Activated CD4-positive, alpha-beta T cell treated with anti-CD3 and anti-CD28 coated beads for 24 hours (primary cell): ENCODE measurements at places on chromosomes 4 and X.
A peak's percentile ranks its signal among the peaks of the same experiment; 100 is the strongest.

GRCh38 chr4:40149960-40150385, 46.9 kb upstream of the RHOH start:
- DNase-seq: peak; percentile 38

GRCh38 chrX:10893976-10894375, 217.2 kb upstream of the HCCS start:
- DNase-seq: no peak

- DNase-seq: no peak
These were observed 252.7 kb downstream of the SPRY1 start for GRCh38 chr4:123649250-123649644.

DNA sequence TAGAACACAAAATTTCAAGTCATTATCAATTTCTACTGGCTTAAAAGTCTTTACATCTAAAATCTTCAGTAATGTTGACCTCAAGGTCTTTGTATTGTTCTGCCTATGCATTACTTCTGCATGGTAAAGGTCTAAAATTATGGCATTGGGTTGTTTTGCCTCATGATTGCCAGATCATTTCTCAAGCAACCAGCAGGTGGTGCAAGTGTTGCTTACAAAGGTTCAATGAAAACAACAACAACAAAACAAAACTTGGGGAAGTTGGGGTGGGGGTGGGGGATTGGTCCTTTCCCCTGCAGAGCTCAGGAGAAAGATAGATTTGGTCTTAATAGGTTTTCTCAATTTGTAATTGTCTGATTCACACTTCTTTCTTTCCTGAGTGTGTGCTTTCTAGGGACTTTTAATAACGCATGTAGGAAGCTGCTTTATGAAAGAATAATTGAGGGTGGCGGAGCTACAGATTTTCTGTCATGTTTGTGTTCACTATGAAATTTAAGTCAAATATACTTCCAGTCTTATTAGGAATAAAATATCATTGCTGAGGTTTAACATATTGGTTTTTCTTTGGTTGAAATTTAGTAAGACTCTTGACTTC, 145.1 kb downstream of the COL4A5 start:
- DNase-seq: no peak

DNA sequence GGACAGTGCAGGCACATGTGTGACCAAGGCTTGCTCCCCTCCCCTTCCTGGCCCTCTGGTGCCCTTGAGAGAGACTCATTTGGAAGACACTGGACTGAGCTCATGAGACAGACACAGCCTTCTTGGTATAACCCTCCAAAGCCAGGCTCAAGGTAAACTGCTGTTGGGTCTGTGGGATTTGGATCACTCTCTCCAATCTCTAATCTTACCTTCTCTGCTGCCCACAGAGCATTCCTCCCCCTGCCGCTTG, 105.0 kb upstream of the MAMLD1 start:
- no peak for DNase-seq

- DNase-seq: no peak
These were observed 36.3 kb downstream of the SNCA start for GRCh38 chr4:89800527-89801103.

DNA sequence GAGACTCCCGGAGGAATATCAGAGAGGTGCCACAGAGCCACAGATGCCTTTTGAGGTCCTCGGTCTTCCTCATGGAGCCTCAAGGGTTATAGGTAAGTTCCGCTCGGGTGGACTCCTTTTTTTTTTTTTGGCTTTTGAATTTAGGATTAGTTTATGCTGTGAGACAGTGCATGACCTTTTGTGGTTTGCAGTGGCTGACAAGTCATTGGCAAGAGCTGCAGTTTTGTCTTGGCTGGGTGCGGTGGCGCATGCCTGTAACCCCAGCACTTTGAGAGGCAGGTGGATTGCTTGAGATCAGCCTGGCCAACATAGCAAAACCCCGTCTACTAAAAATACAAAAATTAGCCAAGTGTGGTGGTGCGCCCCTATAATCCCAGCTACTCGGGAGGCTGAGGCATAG, 4.5 kb upstream of the GRSF1 start:
- no peak for DNase-seq

DNA sequence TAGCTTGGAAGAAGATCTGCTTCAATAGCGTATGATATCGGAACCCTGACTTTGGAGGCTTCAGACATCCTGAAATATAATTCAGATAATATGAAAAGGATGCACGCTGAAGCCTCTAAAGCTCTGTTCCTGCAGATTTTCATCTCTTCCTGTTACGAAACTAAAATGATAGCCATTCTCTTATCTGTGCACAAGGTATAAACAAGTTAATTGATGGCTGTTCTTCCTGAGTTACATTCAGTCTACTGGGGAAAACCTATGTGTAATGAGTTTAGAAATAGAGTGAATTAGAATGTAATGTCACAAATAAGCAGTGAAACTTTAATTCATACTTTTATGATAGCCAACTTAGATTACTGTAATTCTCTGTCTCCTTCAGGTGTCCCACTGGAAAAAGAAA, 36.8 kb upstream of the AGA start:
- no peak for DNase-seq

DNA sequence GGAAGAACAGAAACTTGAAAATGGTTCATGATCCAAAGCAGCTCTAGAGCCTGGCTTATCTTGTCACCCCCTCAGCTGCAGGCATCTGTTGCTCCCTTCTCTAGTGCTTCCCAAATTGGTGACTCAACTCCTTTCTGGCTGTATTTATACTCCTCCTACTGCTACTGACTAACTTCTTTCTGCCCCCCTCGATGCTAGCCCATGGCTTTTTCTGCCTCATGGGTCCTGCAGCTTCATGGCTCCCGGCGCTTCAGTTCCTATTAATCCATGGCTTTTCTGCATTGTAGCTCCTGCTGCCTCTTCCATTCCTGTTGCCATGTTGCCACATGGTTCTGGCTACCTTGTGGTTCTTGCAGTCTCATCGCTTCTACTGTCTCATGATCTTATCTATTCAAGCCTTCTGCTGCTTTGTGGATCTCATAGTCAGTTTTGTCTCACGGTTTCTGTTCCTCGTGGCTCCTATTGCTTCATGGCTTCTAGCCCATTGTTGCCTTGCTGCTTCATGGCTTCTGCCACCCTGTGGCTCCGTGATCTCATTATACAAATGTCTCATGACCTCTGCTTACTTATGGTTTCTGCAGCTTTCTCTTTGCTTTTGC, 48.1 kb downstream of the SMC1A start:
- DNase-seq: no peak

GRCh38 chrX:70169281-70169680, 8.0 kb upstream of the DGAT2L6 start:
- no peak for DNase-seq

- DNase-seq: no peak
These were observed 139.6 kb downstream of the LARP7 start for GRCh38 chr4:112776535-112776934.

- no peak for DNase-seq
These were observed 94.1 kb upstream of the ACSL4 start for GRCh38 chrX:109826954-109827708.

GRCh38 chrX:56802428-56802827, 73.4 kb downstream of the NBDY start:
- DNase-seq: no peak

DNA sequence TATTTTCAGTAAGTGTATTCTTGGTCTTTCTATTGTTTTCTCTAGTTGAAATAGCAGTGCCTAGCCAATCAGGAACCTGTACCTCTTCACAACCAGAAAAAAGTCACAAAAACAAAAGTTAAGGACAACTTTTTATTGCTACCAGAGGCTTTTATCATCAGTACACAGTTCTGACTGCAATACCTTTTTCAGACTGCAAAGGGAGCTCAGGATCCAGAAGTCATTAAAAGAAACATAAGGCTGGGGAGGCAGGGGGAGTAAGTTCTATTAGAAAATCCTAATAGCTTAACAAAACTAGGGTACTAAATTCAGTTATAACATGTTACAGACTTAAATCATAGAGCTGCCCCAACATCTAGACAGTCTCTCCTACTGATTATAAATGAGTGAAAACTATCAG, 28.8 kb downstream of the CCNI start:
- DNase-seq: no peak

DNA sequence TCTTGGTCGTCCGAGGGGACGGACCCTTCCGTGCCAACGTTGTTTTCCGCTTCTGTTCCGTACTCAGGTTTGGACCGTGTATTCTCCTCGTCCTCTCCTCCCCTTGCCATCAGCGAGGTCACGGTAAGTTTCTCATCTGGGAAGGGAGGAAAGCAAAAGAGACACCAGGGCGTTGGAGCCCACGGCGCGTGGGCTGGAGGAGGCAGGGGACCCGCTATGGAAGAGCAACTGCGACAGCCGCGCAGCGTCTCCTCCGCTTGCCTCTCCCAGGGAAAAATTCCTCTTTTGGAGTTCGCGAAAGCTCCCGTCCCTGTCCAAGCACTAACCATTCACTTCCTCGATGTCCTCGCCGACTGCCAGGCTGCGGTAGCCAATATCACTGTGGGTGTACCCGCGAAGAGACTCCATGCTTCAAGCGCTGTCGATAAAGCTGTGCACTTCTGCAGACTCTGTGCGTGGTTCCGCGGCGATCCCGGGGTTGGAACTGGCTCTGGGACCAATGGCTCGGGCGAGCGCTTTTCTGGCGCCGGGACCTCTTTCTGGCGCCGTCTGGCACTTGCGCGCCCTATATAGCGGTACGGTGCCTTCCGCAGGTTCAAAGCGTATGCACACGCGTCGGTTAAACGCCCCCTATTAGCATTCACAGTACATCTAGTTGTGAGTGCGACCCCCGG, at the start of gene ESX1:
Gene ESX1, minus strand, starts transcription at position 492 of the 674 bp plus-strand sequence. Its CDS starts 84 bp downstream, at position 408.
- no peak for DNase-seq

- DNase-seq: no peak
These were observed 1283.8 kb upstream of the PABPC4L start for GRCh38 chr4:135485371-135485770.

DNA sequence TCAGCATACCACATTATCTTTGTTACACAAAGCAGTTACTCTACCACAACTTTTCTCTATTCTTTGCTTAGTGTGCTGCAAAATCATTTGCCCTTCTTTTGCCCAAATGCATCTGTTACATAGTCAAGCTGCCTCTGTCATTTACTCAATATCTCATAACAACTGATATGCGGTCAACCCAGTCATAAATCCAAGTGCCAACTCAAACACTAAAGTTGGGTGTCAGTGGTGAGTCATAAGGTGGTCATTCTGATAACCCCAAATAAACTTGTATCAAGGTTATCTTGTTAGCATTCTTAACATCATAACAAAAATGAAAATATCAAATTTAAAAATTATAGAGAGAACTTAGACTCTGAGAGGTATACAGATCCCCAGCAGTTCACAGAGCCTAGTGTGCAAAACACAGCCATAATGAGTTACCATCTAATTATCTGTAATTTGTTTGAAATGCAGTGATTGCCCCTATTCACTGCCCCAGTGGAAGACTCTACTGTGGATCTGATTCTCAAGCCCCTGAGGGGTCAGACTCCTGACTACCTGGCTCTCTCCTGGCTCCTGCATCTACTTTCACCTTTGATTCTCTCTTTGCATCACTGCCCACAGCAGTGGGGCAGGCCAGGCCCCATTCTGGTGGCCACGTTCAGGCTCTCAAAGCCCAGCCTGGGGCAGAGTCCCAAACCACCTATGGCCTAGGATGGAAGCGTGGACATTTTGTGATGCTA, 29.2 kb downstream of the TBC1D9 start:
- DNase-seq: no peak

GRCh38 chrX:118355225-118355920, 9.5 kb downstream of the WDR44 start:
- no peak for DNase-seq

GRCh38 chrX:154459832-154460231, 1.8 kb downstream of the PLXNA3 start:
- no peak for DNase-seq

- DNase-seq: no peak
These were observed 1.5 kb upstream of the SLC16A2 start for GRCh38 chrX:74419864-74420195.

DNA sequence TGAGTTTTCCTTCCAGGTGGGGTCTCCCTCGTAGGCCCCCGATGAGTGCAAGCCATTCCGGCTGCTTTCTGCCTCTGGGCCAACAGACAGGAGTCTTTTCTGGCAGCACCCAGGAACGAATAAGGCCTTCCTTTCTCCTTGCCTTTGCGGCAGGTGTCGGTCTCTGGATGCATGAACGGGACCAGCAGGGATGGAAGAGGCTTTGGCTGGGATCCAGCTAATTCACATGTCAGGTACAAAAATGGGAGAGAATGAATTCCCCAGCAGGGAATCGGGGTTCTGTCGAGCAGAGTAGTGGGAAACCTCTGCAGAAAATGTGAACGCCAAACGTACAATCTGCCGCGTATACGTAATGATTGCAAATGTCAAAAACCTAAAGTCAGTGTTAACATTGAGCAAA, 146.1 kb upstream of the TBL1X start:
- DNase-seq: no peak

GRCh38 chrX:123172869-123173268, 11.2 kb upstream of the GRIA3 start:
- no peak for DNase-seq

GRCh38 chrX:107691024-107691448, 62.7 kb downstream of the PRPS1 start:
- no peak for DNase-seq

- no peak for DNase-seq
These were observed 39.5 kb downstream of the TMEM165 start for GRCh38 chr4:55435141-55435841.
